ENCODE measurements at places on chromosomes 5 and 9. TPM values are rescaled to one million over a fixed set of nuclear protein-coding genes. Genes with fewer than 3 reads are reported as not detected.

PKD2L2 gene
- polyA plus RNA-seq, result 0.30 TPM

ZBTB43 gene
- polyA plus RNA-seq, result 11.2 TPM

KCNT1 gene
- polyA plus RNA-seq, result 2.8 TPM

ITGA2 gene
- polyA plus RNA-seq, result 11.3 TPM

SCGB3A2 gene
- polyA plus RNA-seq, result not detected

TAF1L gene
- polyA plus RNA-seq, result not detected

TUSC1 gene
- 11.7 TPM for polyA plus RNA-seq

DPYSL3 gene
- polyA plus RNA-seq, result 95.6 TPM

LCN10 gene
- 6.5 TPM for polyA plus RNA-seq

IL7R gene
- 36.7 TPM for polyA plus RNA-seq

CARTPT gene
- polyA plus RNA-seq, result not detected

DNA sequence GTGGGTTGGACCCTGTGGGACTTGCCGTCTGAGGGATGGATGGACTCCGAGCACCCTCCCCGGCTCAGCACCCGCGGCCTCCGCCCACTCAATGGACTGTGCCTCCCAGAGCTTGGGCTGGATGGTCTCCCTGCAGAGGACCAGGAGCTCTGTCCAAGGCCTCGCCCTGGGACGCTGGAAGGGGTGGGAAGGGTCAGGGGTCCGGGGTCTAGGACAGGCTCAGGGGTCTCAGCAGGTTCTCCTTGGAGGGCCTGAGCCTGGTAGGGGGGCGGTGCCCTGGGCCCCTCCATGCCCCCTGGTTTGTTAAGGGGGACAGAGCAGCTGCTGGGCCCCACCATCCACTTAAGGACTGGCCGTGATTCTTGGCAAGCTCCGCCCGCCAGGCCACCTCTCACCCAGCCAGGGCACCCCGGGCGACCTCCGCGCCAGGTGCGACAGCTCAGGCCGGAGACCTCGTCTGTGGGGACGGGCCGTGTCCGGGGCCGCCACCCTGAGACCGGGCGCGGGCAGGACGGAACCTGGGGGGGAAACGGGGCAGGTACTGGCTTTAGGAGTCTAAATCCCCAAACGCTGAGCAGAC is 29.2 kb downstream of the EXOC3 start:
- peak; percentile 42 for DNase-seq

DNA sequence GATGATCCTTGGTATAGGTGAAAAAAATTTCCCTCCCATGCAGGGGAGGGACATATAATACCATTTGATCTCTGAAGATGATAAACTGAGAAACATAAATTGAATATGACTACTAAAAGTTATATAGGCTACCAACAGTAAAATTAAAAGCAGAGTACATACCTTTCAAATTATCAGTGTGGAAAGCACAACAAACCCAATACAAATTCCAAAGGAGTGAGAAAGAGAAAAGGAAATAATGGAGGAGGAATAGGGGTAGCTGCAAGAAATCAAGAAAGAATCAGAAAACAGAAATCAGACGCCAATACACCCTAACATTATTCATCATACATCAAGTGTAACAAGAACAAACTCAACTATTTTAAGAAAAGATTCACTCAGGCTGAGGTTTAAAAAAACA is 17.7 kb downstream of the GNAQ start:
- DNase-seq, result no peak

- no peak for DNase-seq
These were observed 533 bp downstream of the TTC16 start for GRCh38 chr9:127716412-127716811.

- DNase-seq, result no peak
These were observed 96.2 kb downstream of the TSSK1B start for GRCh38 chr5:113338628-113339027.

- no peak for DNase-seq
These were observed 27.7 kb downstream of the PPP3R2 start for GRCh38 chr9:101566904-101567724.

GRCh38 chr9:127935765-127936221 is 1.9 kb downstream of the DPM2 start:
- DNase-seq, result no peak

DNA sequence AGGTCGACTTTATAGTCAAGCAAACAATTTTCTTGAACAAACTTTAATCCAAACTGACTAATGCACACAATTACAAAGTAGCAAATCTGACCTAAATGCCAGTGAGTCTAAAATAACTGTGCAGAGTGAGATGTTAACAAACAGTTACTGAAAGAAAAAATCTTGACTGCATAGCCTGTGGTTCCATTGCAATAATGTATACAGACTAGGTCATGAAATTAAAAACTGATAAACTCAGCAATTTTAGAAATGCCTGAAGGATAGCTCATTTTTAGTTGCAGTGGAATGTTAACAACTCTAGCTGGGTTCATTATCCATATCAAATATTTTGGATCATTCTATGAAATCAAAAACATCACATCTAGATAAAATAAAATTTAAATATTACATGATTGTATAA is 73.4 kb upstream of the CDH12 start:
- no peak for DNase-seq

DNA sequence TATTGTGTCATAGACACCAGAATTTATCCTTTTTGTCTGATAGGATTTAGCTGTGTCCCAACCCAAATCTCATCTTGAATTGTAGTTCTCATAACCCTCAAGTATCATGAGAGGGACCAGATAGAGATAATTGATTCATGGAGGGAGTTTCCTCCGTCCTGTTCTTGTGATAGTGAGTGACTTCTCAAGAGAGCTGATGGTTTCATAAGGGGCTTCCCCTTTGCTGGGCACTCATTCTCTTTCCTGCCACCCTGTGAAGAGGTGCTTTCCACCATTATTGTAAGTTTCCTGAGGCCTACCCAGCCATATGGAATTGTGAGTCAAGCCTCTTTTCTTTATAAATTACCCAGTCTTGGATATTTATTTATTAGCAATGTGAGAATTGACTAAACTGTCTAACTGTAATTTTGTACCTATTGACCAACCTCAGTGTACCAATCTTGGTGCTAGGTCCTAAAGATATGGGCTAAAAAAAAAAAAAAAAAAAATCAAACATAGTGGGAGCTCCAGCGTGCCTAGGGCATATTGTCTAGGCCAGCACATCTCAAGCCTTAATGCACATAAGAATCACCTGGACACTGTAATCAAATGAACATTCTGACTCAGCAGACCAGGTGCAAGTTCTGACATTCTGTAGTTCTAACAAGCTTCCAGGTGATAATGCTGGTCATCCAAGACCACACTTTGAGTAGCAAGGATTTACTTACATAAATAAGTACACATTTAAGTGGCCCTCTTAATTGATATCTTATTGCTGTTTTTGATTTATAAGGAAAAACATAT is 30.5 kb downstream of the ST8SIA4 start:
- no peak for DNase-seq

- peak; percentile 18 for DNase-seq
These were observed 280.1 kb upstream of the DMRT1 start for GRCh38 chr9:561427-561826.

DNA sequence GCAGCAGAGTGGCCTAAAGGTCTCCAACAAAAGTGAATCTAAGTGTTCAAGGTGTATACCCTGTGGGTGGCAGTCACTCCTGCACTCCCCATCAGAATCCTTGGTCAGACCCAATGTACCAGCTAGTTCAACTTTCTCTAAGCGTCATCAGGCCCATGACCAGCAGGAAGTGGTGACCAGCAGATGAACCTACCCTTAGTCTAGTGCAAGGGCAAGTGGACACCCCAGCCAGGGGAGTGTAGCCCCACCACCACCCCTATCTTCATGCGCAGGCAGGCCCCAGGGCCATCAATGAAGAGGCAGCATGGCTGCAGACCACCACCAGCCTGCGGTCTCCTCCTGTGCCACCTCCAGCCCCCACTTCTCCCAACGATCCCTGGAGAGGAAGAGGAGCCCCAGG is 213.1 kb downstream of the AGTPBP1 start:
- DNase-seq, result no peak

- no peak for DNase-seq
These were observed 295.8 kb downstream of the DMRTA1 start for GRCh38 chr9:22742401-22742800.

Measured in muscle of back (tissue), 13 donors.